ENCODE measurements at places on chromosomes 7 and 10. TPM values are rescaled to one million over a fixed set of nuclear protein-coding genes. Genes with fewer than 3 reads are reported as not detected.

GIMAP4 gene
- total RNA-seq: not detected

APBB1IP gene
- total RNA-seq: 0.14 TPM

ATOH7 gene
- 1.8 TPM for total RNA-seq

SLC16A12 gene
- 2.0 TPM for total RNA-seq

CRYGN gene
- total RNA-seq: 0.59 TPM

BCL7B gene
- 12.0 TPM for total RNA-seq

STEAP1B gene
- 13.9 TPM for total RNA-seq

ZNF365 gene
- total RNA-seq: 0.35 TPM

AKR1C8 gene
- not detected for total RNA-seq

RASSF4 gene
- total RNA-seq: 12.4 TPM

SEMA3A gene
- total RNA-seq: 54.5 TPM

FAM13C gene
- total RNA-seq: 0.94 TPM

FGF8 gene
- 6.3 TPM for total RNA-seq

BMS1 gene
- 37.7 TPM for total RNA-seq

PIK3CG gene
- not detected for total RNA-seq

TIMM23 gene
- 110 TPM for total RNA-seq

CRHR2 gene
- total RNA-seq: 0.23 TPM

PPP1R3A gene
- not detected for total RNA-seq

LEP gene
- not detected for total RNA-seq

RTKN2 gene
- 25.4 TPM for total RNA-seq

AUTS2 gene
- total RNA-seq: 57.1 TPM

NIPSNAP2 gene
- 29.8 TPM for total RNA-seq

SEMA4G gene
- 8.5 TPM for total RNA-seq

TMEM196 gene
- not detected for total RNA-seq

LGI1 gene
- 0.28 TPM for total RNA-seq

IL15RA gene
- 1.1 TPM for total RNA-seq

TMEM184A gene
- total RNA-seq: 0.66 TPM

SPDYE5 gene
- total RNA-seq: not detected

NRCAM gene
- 6.8 TPM for total RNA-seq
